ENCODE measurements at places on chromosomes 1 and 21. TPM values are rescaled to one million over a fixed set of nuclear protein-coding genes. Genes with fewer than 3 reads are reported as not detected.

- no peak overlapping the region for H3K27ac ChIP-seq
- no peaks in the 10 kb centered on the region for H3K4me1 ChIP-seq
- H3K27me3 ChIP-seq: no peaks in the 10 kb centered on the region
- no peak for DNase-seq
These were observed 272.0 kb downstream of the HHIPL2 start for GRCh38 chr1:222275729-222276465.

GRCh38 chr1:229105109-229105508 lies 165.8 kb upstream of the RAB4A start:
- H3K27me3 ChIP-seq: peaks cover 77% of the 10 kb centered on the region
- no peaks in the 10 kb centered on the region for H3K4me1 ChIP-seq
- H3K36me3 ChIP-seq: no peaks in the 10 kb centered on the region
- no peak overlapping the region for H3K27ac ChIP-seq
- no peak overlapping the region for H3K4me3 ChIP-seq

- no peak for DNase-seq
- no peaks in the 10 kb centered on the region for H3K27me3 ChIP-seq
- no peaks in the 10 kb centered on the region for H3K36me3 ChIP-seq
- no peak overlapping the region for H3K4me3 ChIP-seq
- no peak overlapping the region for H3K27ac ChIP-seq
- H3K4me1 ChIP-seq: no peaks in the 10 kb centered on the region
These were observed 17.5 kb upstream of the PRKAA2 start for GRCh38 chr1:56627636-56628039.

DNA sequence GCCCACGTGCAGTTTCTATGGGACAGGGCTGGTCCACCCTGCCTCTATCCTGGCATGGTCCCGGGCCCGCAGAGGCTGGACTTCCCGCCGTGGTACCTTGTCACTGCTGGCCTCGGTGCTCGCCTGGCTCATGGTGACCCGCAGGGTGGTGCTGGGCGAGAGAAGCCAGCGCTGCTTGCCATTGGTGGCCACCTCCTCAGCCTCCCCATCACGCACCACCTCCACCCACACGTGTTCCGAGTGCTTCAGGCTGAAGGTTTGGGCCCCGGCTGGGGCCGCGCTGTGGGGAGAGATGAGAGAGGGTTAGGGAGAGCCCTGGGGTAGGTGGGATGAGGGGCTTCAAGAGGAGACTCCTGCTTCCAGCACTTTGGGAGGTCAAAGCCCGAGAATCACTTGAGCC lies 14.5 kb downstream of the PADI2 start:
- no peaks in the 10 kb centered on the region for H3K36me3 ChIP-seq
- no peak overlapping the region for H3K4me3 ChIP-seq
- H3K27ac ChIP-seq: no peak overlapping the region
- H3K4me1 ChIP-seq: no peaks in the 10 kb centered on the region
- no peaks in the 10 kb centered on the region for H3K27me3 ChIP-seq
- no peak for DNase-seq

- no peak overlapping the region for H3K4me3 ChIP-seq
- peaks cover 42% of the 10 kb centered on the region for H3K36me3 ChIP-seq
- H3K4me1 ChIP-seq: no peaks in the 10 kb centered on the region
- no peak overlapping the region for H3K27ac ChIP-seq
These were observed 12.3 kb downstream of the ZMPSTE24 start for GRCh38 chr1:40270152-40270834.

- DNase-seq: no peak
- H3K4me1 ChIP-seq: no peaks in the 10 kb centered on the region
- no peaks in the 10 kb centered on the region for H3K36me3 ChIP-seq
- no peak overlapping the region for H3K4me3 ChIP-seq
These were observed 838 bp downstream of the TTC34 start for GRCh38 chr1:2800664-2801045.

- no peak for DNase-seq
- H3K27me3 ChIP-seq: no peaks in the 10 kb centered on the region
- H3K27ac ChIP-seq: 0 out of 2 replicates have a peak overlapping the region, but pooled peaks have one; percentile 2
- H3K4me1 ChIP-seq: peaks cover 41% of the 10 kb centered on the region
These were observed 19.0 kb upstream of the PIGV start for GRCh38 chr1:26768755-26769154.

DNA sequence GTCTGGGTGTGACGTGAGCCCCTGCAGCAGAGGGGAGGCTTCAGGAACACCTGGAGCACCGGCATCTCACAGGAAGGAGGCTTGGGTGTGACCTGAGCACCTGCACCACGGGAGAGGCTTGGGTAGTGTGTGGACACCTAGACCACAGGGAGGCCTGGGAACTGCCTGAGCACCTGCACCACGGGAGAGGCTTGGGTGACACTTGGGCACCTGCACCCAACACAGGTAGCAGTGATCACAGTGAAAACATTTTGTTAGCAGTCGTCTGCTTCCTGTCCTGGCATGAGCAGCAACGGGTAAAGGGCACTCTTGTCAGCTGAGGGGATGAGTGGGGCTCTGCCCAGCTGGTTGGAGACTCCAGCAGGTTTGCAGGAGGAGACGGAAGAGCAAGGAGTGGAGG lies 22.4 kb downstream of the LRRC3 start:
- H3K27me3 ChIP-seq: peaks cover 7% of the 10 kb centered on the region
- H3K4me3 ChIP-seq: no peak overlapping the region
- DNase-seq: no peak
- no peaks in the 10 kb centered on the region for H3K36me3 ChIP-seq
- no peaks in the 10 kb centered on the region for H3K4me1 ChIP-seq

Gene TDRD10
- total RNA-seq: not detected

Gene SPRR2G
- not detected for total RNA-seq

Gene NOS1AP
- 9.2 TPM for total RNA-seq

Gene CYP4A22
- not detected for total RNA-seq

Gene C1orf141
- not detected for total RNA-seq

Gene TPTE
- not detected for total RNA-seq

Gene FAM72C
- 1.7 TPM for total RNA-seq

Gene PRELP
- total RNA-seq: not detected

Gene PADI6
- total RNA-seq: not detected

Gene IL20
- total RNA-seq: not detected
